ENCODE measurements at places on chromosomes 6 and 20. TPM values are rescaled to one million over a fixed set of nuclear protein-coding genes. Genes with fewer than 3 reads are reported as not detected.
A peak's percentile ranks its signal among the peaks of the same experiment; 100 is the strongest.

Gene SLC22A3
- total RNA-seq, result 8.6 TPM

Gene ZNF341
- 3.1 TPM for total RNA-seq

Gene LST1
- total RNA-seq, result 23.8 TPM

Gene HRH3
- total RNA-seq, result not detected

Gene MMUT
- 18.9 TPM for total RNA-seq

Gene MRPS10
- 32.1 TPM for total RNA-seq

Gene SLC44A4
- total RNA-seq, result 0.51 TPM

Gene BPIFB4
- not detected for total RNA-seq

Gene ZNF165
- total RNA-seq, result 0.19 TPM

Gene PBOV1
- total RNA-seq, result not detected

Gene ZBP1
- 0.26 TPM for total RNA-seq

Gene FNDC1
- total RNA-seq, result 1.2 TPM

DNA sequence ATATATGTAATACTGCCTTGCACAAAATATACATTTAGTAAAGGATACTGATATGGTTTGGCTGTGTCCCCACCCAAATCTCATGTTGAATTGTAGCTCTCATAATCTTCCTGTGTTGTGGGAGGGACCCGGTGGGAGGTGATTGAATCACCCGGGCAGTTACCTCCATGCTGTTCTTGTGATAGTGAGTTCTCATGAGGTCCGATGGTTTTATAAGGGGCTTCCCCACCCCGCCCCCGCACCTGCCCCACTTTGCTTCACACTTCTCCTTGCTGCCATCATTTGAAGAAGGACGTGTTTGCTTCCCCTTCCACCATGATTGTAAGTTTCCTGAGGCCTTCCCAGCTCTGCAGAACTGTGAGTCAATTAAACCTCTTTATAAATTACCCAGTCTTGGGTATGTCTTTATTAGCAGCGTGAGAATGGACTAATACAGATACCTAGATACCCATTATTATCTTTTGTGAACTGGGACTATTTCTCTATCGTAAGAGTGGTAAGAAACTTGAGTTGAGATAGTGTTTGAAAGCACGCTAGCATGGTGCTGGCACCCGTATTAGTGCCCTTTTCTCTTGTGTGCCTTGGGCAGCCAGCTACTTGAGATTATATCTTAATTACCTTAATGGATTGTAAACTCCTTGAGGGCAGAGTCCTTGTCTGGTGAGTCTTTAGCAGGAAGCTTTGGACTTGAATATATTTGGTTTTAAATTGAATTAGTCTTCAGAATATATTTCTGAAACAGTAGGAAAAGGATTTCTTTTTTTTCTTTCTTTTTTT lies 25.6 kb downstream of the TOP1 start:
- DNase-seq, result no peak

GRCh38 chr20:21004386-21005076 lies 101.6 kb downstream of the LINC00237 start:
- DNase-seq, result no peak

- DNase-seq, result no peak
Measured at GRCh38 chr20:5612581-5613301, 137.5 kb upstream of the SHLD1 start.

- DNase-seq, result no peak
Measured at GRCh38 chr6:89140347-89141156, 5.3 kb upstream of the PM20D2 start.

DNA sequence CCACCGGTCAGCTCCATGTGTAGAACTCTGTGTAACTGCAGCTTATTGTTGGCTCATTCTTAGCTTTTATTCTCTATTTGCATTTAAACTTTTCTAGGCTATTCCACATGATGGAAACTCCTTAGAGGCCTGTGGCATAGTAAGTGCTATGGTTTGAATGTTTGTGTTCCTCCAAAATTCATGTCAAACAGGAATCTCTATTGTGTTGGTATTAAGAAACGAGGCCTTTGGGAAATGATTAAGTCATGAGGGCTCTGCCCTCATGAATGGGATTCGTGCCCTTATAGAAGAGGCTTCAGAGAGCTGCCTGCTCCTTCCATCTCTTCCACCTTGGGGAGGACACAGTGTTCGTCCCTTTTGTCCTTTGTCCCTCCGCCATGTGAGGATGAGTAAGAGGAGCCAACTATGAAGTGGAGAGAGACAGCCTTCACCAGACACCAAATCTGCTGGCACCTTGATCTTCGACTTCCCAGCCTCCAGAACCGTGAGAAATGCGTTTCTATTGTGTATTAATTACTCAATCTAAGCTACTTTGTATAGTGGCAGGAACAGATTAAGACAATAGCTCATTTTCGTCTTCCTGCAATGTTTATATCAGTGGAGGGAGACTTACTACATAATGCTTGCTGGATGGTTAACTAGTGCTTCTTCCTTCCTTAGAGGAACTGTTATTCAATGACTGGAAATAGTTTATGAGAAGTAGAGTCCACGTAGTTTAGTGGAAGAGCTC lies 361.1 kb downstream of the FARS2 start:
- no peak for DNase-seq

DNA sequence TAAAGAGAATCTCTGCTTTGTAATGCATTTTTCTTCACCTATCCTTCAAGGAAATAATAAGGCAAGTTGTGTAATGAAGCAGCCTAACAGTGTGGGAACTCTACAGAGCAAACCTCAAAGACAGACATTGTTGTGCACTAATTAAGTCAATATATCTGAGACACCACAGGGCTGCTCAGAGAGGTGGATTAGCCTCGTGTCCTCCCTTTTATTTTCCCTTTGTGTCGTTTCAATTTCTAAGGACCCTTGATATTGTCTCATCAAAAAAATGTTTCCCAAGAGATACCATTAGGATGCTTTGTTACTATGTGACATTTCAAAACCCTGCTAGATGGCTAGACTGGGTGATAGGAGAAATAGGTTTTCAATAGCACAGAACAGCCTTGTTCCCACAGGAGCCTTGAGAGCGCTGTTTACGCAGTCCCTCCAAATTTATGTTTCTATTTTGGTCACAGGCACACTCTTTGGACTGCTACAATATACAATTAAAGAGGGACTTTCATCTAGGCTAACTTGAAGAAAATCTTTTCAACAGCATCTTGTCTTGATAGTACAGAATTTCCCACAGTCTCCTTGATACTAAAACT lies 23.1 kb downstream of the UBE3D start:
- no peak for DNase-seq

DNA sequence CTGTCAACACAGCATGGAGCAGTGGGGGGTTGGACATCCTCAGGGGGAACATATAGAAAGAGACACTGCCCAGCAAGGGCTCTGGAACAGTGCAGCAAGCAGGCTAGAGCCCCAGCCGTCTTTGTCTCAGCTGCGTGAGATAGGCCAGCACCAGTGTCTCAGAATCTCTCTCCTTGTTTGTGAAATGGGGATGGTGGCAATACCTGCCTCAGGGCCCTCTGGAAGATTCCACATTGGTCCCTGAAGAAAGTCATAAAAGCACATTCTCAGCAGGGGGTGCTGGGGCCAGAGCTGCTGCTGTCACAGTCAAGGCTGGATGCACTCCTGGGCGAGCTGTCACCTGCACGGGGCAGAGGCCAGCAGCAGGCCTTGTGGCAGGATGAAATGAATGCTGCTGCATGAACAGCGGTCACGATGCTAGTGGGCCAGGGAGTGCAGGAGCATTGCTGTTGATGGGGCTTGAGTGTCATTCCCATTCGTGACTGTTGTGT lies 121.7 kb downstream of the SYCP2 start:
- DNase-seq, result peak; percentile 74

DNA sequence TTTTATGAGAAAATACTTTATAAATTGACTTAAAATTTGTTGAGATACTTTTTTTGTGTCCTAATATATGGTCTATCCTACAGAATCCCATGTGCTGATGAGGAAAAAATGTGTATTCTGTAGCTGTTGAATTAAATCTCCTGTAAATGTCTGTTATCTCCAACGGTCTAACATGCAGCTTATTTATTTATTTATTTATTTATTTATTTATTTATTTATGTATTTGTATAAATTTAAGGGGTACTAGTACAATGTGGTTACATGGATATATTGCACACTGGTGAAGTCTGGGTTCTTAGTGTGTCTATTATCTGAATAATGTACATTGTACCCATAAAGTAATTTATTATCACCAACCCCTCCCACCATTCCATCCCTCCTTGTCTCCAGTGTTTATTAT lies 315.5 kb downstream of the TENT5A start:
- no peak for DNase-seq

- no peak for DNase-seq
Measured at GRCh38 chr6:134356405-134356804, 38.5 kb upstream of the SGK1 start.

- DNase-seq, result no peak
Measured at GRCh38 chr6:149988550-149989346, 25.0 kb downstream of the ULBP1 start.

DNA sequence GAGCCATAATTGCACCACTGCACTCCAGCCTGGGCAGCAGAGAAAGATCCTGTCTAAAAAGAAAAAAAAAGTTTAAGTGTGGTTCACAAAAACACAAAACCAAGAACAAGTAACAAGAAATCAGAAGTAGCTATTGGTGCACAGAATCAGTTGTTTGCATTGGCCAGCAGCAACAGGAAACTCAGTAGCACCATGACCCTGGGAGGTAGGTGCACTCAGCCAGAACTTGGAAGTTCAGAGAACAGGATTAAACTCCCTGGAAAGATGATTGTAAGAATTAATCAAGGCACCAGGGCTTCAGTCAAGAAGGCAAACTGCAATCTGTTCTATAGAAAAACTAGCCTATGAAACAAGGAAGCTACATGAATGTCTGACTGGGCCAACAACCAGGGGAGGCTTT lies 267.9 kb downstream of the COL12A1 start:
- DNase-seq, result no peak

GRCh38 chr6:109093732-109094415 lies 772 bp downstream of the SESN1 start:
- no peak for DNase-seq

- DNase-seq, result no peak
Measured at GRCh38 chr20:17403461-17403860, 127.7 kb downstream of the BFSP1 start.

GRCh38 chr6:158812611-158813010 lies 6.6 kb downstream of the EZR start:
- no peak for DNase-seq

GRCh38 chr6:142728910-142729481 lies 216.0 kb downstream of the HIVEP2 start:
- DNase-seq, result no peak

DNA sequence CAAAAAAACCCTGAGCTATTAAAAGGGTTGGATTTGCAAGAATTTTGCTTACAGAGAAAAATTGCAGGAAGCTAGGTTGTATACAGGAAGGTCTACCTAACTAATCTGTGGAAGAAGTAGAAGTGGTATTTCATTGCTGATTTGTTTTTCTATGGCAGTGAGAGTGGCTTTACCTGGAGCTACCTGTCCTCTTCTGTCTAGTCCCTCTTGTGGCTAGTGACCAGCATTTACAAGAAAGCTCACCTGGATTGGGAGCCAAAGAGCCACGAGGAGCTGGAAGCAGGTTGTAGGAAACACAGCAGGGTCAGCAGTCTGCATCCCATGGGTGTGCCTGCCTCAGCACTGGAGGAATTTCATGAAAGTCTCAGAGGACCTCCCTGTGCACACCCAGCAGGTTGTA lies 120.3 kb upstream of the RALGAPA2 start:
- DNase-seq, result no peak

DNA sequence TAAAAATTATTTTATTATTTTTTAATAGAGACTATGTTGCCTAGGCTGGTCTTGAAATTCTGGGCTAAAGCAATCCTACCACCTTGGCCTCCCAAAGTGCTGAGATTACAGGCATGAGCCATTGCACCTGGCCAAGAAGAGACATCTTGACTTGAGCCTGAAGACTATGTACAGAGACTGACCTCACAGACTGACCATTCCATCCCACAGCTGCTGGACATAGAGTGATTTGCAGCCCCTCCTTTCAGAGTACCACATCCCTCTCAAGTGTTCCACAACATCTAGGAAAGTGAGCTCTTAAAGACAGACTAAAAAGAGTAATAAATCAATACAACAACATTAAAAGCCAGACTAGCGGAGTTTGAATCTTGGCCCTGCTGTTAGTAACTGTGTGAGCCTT lies 39.0 kb downstream of the RNF8 start:
- no peak for DNase-seq

GRCh38 chr6:7328243-7328642 lies 15.2 kb upstream of the SSR1 start:
- no peak for DNase-seq

GRCh38 chr6:70310063-70310694 lies 7.3 kb upstream of the COL9A1 start:
- no peak for DNase-seq

GRCh38 chr20:34473262-34473883 lies 42.8 kb upstream of the DYNLRB1 start:
- no peak for DNase-seq
